ENCODE measurements at places on chromosomes 6 and 20.

GRCh38 chr6:109770047-109770446, 79.0 kb downstream of the FIG4 start:
- no peak for DNase-seq

DNA sequence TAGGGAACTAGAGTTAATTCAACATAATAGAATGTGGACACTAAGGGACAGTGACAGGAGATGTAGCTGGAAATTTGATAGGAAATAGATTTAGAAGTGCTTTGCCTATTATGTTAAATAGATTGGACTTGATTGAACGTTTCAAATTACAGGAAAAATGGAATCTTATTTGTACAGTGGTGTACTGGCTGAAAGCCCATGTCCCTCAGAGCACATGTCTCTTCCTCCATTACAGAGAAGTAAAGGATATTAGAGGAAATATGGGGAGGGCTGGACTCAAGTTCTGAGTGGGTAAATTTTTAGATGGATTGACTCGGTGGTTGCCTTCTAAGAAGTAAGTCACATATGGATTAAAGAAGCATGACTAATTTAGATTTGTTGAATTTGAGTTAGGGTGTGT, 11.4 kb downstream of the PKIB start:
- DNase-seq, result no peak

- no peak for DNase-seq
Observed at GRCh38 chr6:118770835-118771234, 119.4 kb upstream of the CEP85L start.

DNA sequence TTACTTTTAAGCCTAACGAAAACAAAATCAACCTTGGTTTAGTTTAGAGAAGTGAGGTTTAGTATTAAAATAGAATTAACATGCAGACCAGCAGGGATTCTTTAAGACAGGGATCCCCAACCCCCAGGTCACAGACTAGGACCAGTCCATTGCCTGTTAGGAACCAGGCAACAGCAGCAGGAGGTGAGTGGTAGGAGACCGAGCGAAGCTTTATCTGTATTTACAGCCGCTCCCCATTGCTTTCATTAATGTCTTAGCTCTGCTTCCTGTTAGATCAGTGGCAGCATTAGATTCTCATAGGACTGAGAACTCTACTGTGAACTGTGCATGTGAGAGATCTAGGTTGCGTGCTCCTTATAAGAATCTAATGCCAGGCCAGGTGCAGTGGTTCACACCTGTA, 225.9 kb downstream of the NKAIN2 start:
- DNase-seq, result no peak

DNA sequence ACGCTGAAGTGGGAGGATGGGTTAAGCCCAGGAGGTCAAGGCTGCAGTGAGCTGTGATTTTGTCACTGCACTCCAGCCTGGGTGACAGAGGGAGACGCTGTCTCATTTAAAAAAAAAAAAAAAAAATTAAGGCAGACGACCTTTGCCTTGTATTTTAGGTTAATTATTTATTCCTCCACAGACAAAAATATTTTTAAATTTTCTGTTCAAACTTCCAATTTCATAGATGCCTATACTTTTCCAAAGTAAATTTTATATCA, 6.3 kb upstream of the SMIM28 start:
- DNase-seq, result no peak

- DNase-seq, result no peak
Observed at GRCh38 chr20:48203252-48203651, 418.0 kb upstream of the SULF2 start.

GRCh38 chr6:133159255-133159795, 81.8 kb upstream of the EYA4 start:
- no peak for DNase-seq

GRCh38 chr6:26309731-26310142, 55.3 kb upstream of the BTN3A2 start:
- no peak for DNase-seq

GRCh38 chr6:142322504-142323198, 20.8 kb downstream of the ADGRG6 start:
- no peak for DNase-seq

- no peak for DNase-seq
Observed at GRCh38 chr6:38077488-38078030, 258.0 kb downstream of the ZFAND3 start.

All from left forelimb (tissue), 1 donor.